GM23338 (cell line): ENCODE measurements at places on chromosomes 12 and 14. TPM values are rescaled to one million over a fixed set of nuclear protein-coding genes. Genes with fewer than 3 reads are reported as not detected.
A peak's percentile ranks its signal among the peaks of the same experiment; 100 is the strongest.

GRCh38 chr14:105605464-105606304, 79.3 kb downstream of the TMEM121 start:
- DNase-seq, result no peak

GRCh38 chr12:75489613-75490210, 9.2 kb downstream of the GLIPR1 start:
- DNase-seq, result peak; percentile 12

DNA sequence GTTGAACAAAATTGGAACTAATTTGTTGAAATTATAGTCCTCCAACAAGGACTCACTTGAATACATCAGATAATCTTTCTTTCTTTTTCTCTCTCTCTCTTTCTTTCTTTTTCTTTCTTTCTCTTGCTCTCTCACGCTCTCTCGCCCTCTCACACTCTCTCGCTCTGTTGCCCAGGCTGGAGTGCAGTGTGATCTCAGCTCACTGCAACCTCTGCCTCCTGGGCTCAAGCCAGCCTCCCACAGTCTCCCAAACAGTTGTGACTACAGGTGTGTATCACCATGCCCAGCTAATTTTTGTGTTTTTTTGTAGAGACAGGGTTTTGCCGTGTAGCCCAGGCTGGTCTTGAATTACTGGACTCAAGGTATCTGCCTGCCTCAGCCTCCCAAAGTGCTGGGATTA, 22.8 kb downstream of the WDR20 start:
- no peak for DNase-seq

Gene NPFF
- 0.69 TPM in 1 of 2 replicates, not detected in the other for total RNA-seq

Gene PTPRR
- total RNA-seq, result 0.76 and 1.6 TPM in 2 replicates

GRCh38 chr14:44863271-44863670, 98.5 kb downstream of the KLHL28 start:
- no peak for DNase-seq

Gene PIWIL1
- total RNA-seq, result not detected in 2 replicates

Gene CMKLR1
- 1.6 and 2.6 TPM in 2 replicates for total RNA-seq

Gene RERG
- total RNA-seq, result 1.5 and 3.5 TPM in 2 replicates

Gene SDR9C7
- not detected in 2 replicates for total RNA-seq

GRCh38 chr12:80712866-80713265, 3.8 kb upstream of the MYF5 start:
- DNase-seq, result no peak

DNA sequence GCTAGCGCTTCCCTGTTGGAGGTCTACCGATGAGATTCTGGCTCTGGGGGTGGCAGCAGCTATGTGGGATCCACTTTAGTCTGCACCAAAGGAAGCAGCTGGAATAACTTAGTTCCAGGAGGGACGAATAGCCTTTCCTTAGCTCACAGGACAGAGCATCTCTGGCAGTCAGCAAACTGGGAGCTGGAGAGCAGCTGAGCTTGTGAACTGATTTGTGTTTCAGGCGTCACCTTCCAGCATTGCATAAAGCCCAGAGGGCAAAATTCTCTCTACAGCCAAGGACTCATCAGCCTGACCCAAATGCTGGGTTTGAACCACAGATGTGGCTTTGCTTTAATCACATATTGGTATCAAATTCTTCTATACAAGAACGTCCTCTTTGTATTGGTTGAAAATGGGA, 81.9 kb upstream of the PELI2 start:
- DNase-seq, result peak; percentile 41
